ENCODE measurements at places on chromosomes 5 and 9.

DNA sequence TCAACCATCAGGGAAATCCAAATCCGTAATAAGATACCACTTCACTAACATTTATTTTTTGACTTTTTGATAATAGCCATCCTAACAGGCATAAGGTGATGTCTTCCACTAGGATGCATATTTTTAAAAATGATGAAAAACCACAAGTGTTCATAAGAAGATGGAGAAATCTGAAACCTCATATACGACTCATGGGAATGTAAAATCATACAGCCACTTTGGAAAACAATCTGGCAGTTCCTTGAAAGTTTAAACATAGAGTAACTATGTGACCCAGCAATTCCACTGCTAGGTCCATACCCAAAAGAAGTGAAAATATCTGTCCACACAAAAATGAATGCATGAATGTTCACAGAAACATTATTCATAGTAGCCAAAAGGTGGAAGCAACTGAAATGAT is 431.0 kb downstream of the ENC1 start:
- no peak for DNase-seq

- peak; percentile 56 for DNase-seq
Observed at GRCh38 chr5:127909066-127909465, 174.5 kb upstream of the SLC12A2 start.

GRCh38 chr5:160869989-160870521 is 18.0 kb upstream of the ATP10B start:
- no peak for DNase-seq

GRCh38 chr5:154840435-154841272 is 9.7 kb downstream of the FAXDC2 start:
- DNase-seq: no peak

- DNase-seq: no peak
Observed at GRCh38 chr9:126049896-126050604, 276.6 kb upstream of the MVB12B start.

DNA sequence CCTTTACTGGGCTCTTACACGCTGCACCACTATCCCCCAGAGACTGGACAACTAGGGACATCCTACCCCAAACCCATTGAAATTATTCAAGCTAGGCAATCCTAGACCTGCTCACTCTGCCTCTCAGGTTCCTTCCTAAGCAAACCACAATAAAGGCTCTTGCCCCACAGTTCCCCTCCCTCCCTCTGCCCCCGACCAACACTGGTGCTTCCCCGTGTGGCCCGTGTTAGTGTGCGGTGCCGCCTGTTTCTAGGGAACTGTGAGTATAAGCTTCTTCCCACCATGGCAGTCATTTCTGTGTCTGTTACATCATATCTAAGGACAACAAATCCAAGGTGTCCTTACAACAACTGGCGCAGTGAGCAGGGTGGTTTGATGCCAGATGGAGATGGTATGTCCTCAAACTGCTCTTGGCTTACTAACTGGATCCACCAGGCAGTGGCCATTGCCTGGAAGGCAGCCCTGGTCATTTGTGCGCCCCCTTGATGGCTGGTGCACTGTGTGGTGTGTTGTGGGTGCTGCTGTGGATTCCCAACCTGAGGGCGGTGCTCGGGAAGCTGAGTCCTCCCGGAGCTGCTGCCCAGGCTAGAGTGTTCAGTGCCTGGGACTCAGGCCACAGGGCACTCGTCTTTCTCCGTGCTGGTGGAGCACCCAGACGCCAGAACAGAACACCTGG is 8.4 kb upstream of the MXD3 start:
- DNase-seq: no peak

- DNase-seq: no peak
Observed at GRCh38 chr5:62956597-62956996, 378.0 kb downstream of the LRRC70 start.

DNA sequence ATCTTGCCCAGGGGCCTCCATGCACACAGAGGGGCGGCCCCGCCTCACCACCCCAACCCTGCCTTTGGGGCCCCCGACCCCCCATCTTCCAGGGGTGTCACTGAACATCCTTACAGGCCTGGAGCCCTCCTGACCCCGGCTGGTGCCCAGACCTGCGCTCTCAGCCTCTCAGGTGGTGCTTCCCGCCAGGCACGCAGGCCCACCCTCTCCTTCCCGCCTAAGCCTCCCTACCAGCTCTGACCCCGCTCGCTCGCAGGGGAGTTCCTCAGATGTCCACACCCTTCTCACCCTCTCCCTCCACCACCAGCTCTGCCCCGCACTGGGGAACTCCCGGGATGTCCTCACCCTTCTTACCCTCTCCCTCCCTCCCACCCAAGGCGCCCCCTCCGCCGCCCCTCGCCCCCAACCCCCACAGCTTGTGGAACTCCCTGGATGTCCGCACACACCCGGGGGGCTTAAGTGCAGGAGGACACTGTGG is 12.3 kb upstream of the QRFP start:
- DNase-seq: no peak

DNA sequence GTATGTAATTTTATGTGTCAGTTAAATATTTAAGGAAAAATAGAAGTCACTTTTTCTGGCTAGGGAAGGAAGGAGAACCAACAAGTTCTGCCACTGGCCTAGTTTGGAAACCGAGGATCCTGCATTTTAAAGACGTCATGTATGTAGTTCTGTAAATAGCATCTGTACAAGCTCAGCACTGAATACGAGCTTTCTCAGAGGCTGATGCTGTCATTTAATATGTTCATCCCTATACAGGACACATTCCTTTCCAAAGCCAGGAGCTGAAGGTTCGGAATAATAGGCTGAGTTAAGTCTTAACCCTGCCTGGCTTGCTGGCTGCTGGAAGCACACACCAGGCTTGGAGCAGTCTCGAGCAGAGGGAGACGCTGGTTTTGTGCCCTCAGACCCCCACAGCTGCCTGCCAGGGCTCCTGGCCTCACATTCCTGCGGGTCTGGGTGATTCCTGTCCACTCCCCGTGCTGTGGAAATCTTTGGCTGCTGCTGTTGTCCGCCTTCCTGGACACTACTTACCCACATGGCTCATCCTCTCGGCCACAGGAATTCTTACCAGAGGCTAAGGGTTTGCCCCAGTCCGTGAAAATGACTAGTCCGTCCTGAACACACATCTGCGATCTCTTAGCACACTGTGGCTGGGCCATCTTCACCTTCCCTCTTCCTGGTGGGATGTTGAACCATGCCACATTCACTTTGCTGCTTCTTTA is 36.6 kb downstream of the SLC46A2 start:
- no peak for DNase-seq

- DNase-seq: peak; percentile 64
Observed at GRCh38 chr5:167688341-167689130, 602.9 kb upstream of the WWC1 start.

- no peak for DNase-seq
Observed at GRCh38 chr5:151572657-151573368, 18.3 kb downstream of the FAT2 start.

- DNase-seq: peak; percentile 83
Observed at GRCh38 chr9:27154908-27155307, 45.9 kb downstream of the TEK start.

- DNase-seq: no peak
Observed at GRCh38 chr9:136358888-136359287, 4.7 kb downstream of the DNLZ start.

- DNase-seq: no peak
Observed at GRCh38 chr9:97293818-97294217, 13.6 kb upstream of the CCDC180 start.

DNA sequence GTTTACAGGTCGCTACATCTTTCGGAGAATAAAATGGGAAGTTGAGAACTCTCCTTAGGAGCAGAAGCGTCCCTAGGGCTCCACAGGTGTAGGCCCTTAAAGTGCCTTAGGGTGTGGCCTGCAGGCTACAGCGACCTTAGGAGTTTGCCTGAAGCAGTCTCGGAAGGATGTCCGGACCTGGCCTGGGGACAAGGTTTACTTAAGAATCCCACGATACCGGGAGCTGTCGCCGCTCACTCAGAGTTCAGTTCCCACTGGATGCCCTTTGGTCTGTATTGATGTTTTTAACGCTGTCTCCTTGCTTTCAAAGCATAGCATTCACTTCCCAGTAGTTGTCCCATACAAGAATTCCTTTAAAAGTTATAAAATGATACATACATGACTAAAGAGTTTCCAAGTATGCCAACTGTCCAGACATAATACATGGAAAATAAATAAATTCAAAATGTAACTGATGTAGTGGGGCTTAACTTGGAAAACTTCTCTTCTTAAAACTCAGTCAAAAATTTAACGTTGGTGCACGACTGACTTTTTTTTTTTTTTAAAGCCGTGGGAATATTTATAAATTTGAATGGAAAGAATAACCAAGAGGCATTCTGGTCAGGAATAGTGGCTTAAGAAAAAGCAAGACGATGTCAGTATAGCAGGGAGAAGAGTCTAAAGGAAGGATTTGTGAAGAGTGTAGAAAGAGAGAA is 848 bp downstream of the RAD50 start:
- DNase-seq: peak; percentile 48

- DNase-seq: peak; percentile 82
Observed at GRCh38 chr9:117720555-117720954, 16.4 kb downstream of the TLR4 start.

GRCh38 chr5:82327941-82328340 is 49.8 kb upstream of the RPS23 start:
- no peak for DNase-seq

GRCh38 chr5:81854915-81855314 is 104.0 kb upstream of the SSBP2 start:
- no peak for DNase-seq

GRCh38 chr9:89513837-89514236 is 15.9 kb upstream of the SEMA4D start:
- DNase-seq: no peak

- DNase-seq: peak; percentile 49
Observed at GRCh38 chr5:83097689-83098231, 20.4 kb downstream of the XRCC4 start.

- peak; percentile 64 for DNase-seq
Observed at GRCh38 chr5:87400305-87400899, 12.3 kb downstream of the CCNH start.

- peak; percentile 93 for DNase-seq
Observed at GRCh38 chr5:71864730-71865601, 145.9 kb downstream of the CARTPT start.

Measured in fibroblast of mammary gland (primary cell).